ENCODE measurements at places on chromosomes 3 and 15.

- DNase-seq: no peak
Observed at GRCh38 chr3:278300-279064, 81.9 kb downstream of the CHL1 start.

DNA sequence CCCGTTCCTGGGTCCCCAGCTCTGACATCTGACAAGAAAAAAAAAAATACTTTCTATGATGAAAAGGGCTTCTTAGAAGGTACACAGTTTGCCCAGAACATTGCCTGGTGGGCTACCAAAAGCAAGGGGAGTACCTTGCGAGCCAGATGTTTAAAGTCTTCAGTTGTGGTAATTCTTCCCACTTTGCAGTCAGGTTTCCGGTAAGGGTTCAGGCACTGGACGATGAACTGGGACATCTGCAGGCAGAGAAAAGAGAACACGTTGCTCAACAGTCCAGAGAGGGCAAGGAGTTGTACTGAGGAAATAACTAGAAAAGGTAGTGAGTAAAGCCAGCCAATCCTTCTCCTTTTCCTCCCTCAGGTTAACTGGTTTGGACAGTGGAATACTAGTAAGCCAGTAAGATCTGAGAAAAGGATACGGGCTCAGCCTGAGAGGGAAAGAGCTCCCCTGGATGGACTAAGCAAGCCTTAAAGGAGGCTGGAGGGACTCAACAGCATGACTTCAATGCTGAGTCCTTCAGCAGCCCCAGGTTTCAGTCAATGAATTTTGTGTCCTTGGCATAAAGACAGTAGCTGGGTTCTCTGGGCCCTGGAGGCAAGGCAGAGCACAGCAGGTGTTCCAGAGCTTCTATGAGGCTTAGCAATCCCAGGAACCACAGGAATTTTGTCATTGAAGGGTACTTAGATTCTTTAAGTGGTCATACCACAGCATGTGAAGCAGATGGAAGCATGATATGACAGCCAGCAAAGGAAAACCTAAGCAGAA is 38.2 kb downstream of the NBEAL2 start:
- no peak for DNase-seq

GRCh38 chr3:127588806-127589577 is 1.5 kb downstream of the TPRA1 start:
- peak; percentile 50 for DNase-seq

GRCh38 chr3:102179326-102180177 is 255.3 kb upstream of the ZPLD1 start:
- peak; percentile 40 for DNase-seq

DNA sequence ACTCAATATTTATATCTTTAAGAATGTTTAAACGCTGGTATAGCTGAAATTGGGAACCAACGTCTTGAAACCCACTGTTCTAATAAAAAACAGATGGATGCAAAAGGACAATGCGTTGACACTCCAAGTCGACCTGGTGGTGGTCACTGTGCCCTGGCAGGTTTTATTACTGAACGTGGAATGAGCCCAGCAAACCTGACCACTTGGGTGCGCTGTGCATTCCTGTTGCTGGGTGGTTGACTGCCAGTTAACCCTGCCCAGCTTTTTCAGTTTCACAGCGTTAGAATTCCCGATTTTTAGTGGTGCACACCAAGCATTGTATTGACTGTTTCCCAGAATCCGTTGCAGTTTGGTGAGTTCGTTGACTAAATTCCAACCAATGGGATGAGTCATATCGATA is 384.4 kb downstream of the OCA2 start:
- DNase-seq: no peak

- DNase-seq: no peak
Observed at GRCh38 chr3:119401069-119401468, 62.3 kb downstream of the TMEM39A start.

- DNase-seq: no peak
Observed at GRCh38 chr15:33852094-33852493, 116.2 kb upstream of the CHRM5 start.

DNA sequence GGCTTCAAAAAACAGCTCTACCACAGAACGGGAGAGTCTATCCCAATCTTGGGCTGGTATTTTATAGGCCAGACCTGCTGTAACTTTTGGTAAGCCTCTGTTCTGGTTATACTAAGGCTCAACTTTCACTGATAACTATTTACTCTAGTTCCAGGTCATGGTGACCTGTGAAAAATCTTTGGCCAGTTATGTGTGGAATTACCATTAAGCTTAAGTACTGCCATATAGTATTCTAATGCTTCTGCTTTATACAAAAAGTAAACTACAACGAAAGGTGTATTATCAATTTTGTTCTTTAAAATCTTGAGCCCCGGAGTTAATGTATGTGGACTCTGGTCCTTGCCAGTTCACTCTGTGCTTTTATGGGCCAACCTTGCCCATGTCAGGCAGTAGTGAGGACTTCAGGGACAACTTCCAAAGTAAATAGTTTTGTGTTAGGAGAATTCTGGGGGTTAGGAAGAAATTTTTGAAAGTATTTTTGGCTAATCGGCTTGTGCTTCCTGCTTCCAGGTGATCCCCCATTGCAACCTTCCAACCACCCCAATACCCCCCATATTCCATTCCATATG is 6.4 kb downstream of the SIAH2 start:
- DNase-seq: no peak

DNA sequence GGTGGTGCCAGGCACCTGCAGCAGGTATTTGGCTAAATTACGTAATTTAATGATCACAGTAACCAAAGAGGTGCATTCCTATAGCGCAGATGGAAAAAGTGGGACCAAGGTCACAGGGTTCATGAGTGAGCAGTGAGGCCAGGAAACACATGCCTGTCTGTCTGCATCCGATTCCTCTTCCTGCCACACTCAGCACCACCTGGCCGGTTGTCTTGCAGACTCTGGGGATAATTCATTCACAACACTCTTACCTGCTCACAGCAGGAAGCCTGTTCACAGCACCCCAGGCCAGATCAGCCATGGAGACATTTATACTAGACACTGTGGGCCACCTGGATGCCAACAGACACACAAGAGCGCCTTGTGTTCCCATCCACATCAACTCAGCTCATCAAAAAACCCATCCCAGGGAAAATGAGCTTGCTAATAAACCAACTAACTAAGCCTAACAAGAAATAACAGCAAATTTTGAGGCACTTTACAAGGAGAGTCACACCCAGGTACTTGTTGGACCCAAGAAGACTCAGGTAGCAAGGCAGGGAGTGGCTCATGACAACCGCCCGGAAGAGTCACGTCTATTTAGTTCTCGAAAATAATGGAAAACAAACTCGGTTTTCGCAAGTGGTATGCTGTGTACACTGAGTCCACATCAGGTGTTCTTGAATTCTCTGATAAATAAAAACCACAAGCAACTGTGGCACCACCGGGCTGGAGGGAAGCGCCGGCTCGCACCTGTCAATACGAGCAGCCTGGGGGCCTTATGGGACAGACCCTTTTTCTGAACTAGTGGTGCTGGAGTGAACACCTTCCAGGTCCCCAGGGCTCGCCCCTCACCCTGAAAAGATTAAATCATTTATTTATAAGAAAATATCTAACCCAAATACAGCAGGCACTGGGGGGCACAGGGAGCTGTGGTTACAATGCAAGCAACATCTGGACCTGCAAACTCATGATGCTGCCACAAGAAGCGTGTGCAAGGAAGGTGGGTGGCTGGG is 40.5 kb downstream of the FAM174B start:
- no peak for DNase-seq

- peak; percentile 60 for DNase-seq
Observed at GRCh38 chr3:39126532-39127071, 19.1 kb downstream of the TTC21A start.

GRCh38 chr3:42892169-42892568 is 13.8 kb upstream of the ZNF662 start:
- DNase-seq: no peak

- DNase-seq: no peak
Observed at GRCh38 chr3:179949412-179949811, 87.3 kb downstream of the PEX5L start.

DNA sequence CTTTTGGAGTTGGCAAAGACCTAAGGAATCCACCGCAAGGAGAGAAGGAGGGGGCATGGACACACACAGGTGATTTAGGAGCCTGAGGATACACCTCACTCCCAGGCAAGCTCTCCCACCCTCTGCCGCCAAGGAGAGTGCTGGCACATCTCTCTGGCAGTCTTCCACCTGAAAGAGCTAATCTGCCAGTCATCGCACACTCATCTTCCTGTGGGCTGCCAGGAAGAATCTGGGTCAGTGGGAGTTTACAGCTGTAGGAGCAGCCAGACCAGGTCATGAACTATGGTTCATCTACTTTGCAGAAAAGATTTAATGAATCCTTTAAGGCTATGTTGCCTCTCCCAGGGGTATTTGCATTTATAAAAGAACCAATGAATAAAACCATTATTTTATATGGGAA is 170.6 kb upstream of the TSC22D2 start:
- no peak for DNase-seq

- DNase-seq: peak; percentile 72
Observed at GRCh38 chr15:77418966-77419835, 703 bp downstream of the PEAK1 start.

GRCh38 chr3:86416334-86416733 is 574.6 kb downstream of the VGLL3 start:
- DNase-seq: no peak

DNA sequence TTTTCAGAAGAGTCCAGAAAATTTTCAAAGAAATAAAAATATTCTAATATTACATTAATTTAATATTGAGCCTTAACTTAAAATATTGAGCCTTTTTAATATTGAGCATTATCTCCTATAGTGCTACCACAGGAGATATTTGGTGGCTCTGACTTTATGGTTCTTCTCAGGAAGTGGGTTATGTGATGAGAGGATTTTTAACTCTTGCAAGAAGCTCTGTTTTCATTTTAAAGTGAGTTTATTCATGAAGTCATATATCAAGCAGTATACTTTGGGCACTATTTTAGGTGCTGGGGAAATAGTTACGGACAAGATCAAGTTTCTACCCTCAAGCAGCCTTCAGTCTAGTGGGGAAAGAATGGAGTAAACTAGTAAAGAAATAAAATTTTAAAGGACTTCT is 13.4 kb upstream of the MBNL1 start:
- DNase-seq: no peak

DNA sequence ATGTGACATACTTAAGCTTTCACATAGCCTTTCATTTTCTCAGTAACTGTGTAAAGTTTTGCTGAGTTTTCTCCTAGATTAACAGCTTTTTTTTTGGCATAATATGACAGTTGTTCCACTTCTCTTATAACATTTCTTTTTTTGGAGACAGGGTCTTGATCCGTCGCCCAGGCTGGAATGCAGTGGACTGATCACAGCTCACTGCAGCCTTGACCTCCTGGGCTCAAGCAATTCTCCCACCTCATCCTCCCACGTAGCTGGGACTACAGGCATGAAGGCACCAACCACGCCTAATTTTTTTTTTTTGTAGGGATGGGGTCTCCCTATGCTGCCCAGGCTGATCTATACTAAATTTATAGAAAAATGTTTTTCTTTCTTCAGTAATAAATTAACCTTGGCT is 30.1 kb downstream of the DLG1 start:
- DNase-seq: no peak

DNA sequence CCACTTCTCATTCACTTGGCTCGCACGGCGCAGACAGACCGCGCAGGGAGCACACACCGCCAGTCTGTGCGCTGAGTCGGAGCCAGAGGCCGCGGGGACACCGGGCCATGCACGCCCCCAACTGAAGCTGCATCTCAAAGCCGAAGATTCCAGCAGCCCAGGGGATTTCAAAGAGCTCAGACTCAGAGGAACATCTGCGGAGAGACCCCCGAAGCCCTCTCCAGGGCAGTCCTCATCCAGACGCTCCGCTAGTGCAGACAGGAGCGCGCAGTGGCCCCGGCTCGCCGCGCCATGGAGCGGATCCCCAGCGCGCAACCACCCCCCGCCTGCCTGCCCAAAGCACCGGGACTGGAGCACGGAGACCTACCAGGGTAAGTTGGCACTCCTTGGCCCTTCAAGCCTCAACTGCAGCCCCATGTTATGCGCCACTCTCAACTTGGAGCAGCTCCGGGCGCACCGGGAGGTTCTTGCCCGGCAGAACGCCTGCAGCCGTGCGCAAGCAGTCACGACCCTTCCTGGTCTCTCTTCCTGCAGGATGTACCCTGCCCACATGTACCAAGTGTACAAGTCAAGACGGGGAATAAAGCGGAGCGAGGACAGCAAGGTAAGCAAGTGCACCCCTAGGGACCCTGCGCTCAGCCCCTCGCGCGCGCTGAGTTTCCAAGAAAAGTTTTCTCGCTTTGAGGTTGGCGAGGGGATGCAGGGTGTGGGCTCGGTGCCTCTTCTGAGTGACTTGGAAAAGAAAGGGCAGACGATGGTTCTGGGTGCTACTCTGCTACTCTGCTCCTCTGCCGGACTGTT is at the start of gene BHLHE40:
Gene BHLHE40 (plus strand): TSS at position 10 of the 801 bp plus-strand sequence. CDS start 282 bp downstream, at position 292.
- DNase-seq: no peak

- DNase-seq: no peak
Observed at GRCh38 chr3:127712461-127712860, 39.7 kb downstream of the ABTB1 start.
